Stimulated activated CD8-positive, alpha-beta memory T cell treated with anti-CD3 and anti-CD28 coated beads, Interleukin-2, amount 100 ng/mL, for 48 hours (primary cell): ENCODE measurements at places on chromosomes 6 and 20.

- no peak for DNase-seq
These were observed 93.4 kb downstream of the ANKS1A start for GRCh38 chr6:34982424-34982852.

DNA sequence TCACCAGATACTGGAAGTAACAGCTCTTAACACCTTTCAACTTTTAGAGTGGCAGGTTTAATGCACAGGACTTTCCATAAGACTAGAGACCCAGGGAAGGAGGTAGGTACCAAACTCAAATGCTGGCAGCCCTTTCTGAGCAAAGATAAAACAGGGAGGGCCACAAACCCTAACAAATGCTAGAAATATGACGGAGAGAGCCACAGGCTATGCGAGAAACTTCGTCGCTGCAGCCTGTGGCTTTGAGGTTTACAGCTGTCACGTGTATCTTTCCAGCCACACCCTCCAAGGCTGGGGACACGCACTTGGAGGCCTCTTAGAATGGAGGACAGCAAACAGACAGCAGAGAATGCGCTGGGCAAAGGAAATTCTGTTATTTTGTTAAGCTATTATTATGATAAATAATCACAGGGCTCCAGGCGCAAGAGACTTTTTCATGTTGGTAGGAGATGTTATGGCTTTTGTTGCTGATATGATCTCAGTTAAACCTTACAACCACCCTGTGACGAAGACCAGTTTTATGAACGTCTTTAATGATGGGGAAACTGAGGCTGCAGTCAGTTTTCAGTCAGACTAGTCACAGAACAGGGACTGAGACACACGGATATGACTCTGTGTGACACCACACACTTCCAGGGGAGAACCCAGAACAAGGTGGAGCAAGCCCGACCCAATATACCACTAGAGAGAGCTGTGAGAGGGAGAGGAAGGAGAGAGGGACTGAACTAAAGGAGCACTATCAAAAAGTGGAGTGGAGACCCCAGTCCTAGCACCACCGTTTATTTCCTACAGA lies 2.0 kb downstream of the TRAM2 start:
- DNase-seq: peak; percentile 37

DNA sequence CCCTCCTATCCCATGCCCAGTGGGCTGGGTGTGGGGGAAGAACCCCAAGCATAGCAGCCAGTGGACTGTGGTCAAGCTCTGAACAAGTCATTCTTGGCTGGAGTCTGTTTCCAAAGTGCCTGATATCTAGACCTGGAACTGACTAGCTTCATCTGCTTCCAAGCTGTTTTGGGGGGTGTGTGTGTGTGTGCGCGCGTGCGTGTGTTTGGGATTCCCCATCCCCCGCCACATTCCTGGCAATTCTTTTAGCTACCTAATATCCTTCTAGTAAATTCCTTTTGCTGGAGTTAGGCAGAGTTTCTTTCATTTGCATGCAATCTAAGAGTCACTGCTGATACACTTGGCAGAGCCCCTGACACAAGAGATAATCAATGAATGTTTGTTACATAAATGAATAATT lies 7.8 kb downstream of the PAK5 start:
- no peak for DNase-seq

DNA sequence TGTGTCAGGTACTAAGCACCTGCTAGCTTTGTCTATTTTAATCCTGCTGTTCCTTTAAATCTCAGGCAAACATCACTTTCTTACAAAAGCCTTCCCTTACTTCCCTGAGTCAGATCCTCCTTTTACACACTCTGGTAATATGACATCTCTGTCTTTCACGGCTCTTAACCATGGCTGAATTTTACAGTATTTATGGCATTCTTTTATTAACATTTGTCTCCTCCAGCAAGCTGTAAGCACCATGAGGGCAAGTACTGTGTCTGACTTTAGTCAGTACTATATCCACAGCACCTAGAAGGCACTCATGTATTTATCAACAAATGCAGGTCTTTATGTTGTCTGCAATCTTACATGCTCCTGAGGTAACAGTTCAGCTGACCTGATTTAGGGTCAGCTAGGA lies 33.7 kb upstream of the HBS1L start:
- DNase-seq: no peak

- DNase-seq: no peak
These were observed 127.5 kb downstream of the ISM1 start for GRCh38 chr20:13348311-13349234.

GRCh38 chr20:36623444-36623843 lies 17.9 kb downstream of the RAB5IF start:
- DNase-seq: no peak

- DNase-seq: no peak
These were observed 1.2 kb downstream of the SRSF12 start for GRCh38 chr6:89116702-89117101.

DNA sequence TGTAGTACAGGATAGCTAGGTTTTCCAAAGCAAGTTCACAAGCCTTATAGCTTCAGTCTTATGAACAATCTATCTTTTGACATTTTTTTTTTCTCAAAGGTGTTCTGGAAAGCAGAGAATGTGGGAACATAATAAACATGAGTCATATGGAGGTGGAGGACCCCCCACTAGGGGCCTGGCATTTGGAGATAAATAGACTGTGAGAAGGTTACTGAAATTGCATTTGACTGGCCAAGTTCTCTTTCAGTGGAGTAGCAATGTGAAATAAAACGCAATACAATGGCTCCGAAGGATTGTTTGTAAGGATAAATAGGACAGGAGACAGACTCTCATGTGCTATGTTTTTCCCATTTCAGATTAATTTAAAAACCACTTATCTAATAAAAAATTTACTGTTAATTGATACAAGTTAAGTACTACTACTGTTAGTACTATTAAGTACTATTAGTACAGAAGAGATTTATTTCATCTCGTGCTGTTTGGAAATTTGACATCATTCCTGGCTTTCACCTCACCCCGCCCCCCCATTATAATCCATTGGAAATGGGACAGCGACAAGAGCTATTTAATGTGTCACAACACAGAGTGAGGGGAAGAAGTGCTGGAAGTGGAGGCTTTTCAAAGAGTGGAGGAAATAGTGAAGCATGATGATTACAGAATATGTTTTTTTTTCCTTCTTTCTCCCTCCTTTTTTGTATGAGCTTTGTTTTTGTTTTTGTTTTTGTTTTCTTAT lies 122.6 kb upstream of the ID4 start:
- no peak for DNase-seq

DNA sequence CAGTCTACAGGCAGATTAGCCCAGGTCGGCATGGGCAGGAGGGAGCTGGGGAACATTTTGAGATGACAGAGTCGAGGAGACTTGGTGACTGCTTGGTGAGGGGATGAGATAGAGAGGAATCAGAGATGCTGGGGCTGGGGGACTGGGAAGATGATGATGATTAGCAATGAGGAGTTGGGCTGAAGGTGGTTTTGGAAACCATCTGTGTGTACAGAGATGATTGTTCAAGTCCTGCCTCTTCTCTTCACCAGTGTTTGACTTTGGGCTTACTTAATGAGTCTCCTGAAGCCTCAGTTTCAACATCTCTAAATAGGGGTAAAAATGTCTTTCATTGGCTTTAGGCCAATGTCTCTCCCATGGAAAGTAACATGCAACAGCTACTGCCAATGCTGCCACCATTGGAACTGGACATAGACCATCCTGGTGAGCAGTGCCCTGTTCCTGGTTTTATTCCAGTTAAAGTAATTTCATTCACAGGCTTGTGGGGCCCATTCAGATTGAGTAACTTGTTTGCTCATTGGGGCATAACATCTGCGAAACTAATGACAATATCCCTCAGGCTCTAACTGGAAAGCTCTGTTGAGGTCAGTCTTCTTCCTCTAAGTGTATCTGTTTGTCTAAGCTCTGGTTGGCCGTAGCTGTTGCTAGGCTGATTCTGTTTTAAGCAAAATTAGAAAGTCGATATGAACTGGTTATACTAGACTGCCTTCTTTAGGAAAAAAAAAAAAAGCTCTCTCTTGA lies 99.1 kb downstream of the ARMC2 start:
- no peak for DNase-seq

DNA sequence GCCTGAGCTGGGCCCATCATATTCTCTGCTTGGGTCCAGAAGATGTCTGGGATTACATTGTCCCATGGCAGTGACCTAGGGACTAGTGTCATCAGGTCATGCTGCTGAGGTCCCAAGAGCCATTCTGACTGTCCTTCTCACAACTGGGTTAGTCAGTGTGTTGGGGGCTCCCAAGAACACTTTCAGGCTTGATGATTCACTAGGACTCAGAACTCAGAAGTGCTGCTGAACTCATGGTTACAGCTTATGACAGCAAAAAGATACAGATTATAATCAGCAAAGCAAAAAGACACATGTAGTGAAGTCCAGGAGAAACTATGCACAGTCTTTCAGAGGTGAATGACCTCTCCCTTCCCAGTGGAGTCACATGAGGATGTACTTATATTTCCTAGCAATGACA lies 107.8 kb downstream of the SYNE1 start:
- DNase-seq: no peak

DNA sequence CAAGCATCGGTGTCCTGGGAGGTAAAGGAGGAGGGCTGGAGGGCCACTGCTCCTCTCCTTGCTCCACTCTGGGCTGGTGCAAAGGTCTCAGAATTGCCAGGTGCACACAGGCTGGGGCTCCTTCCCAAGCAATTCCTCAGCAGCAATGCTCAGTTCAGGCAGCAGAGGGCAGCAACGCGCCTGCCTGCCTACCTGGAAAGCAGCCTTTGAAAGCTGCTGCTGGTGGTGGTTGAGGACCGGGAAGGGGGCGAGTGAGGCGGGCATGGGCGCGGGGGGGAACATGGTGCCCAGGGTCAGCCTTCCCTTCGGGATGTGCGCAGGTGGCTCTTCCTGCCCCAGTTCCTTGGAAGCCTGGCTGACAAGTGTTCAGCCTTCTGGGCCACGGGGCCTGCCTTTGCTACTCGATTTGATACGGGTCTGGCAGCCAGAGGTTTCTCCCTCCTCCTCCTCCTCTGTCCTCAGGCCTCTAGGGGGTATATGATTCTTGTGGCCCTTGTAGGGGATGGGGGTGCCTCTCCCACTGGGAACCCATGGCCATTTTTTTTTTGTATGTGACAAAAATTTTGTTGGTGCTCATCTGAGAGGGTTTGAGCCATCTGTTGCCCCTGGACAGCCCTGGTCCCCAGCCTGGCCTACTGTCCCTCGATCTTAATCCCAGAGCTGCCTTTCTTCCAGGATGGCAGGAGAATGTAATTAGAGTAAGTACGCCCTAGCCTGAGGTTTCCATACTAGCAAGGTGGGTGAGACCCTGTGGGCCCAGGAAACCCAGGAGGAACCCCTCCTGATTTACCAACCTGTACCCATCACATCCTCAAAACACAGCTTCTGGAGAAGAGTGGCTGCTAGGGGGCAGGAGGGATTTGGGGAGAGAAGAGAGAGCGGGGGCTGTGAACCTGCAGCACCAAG lies 20.1 kb downstream of the MRPS18A start:
- peak; percentile 58 for DNase-seq

GRCh38 chr20:44559302-44559701 lies 23.1 kb upstream of the PKIG start:
- DNase-seq: no peak

DNA sequence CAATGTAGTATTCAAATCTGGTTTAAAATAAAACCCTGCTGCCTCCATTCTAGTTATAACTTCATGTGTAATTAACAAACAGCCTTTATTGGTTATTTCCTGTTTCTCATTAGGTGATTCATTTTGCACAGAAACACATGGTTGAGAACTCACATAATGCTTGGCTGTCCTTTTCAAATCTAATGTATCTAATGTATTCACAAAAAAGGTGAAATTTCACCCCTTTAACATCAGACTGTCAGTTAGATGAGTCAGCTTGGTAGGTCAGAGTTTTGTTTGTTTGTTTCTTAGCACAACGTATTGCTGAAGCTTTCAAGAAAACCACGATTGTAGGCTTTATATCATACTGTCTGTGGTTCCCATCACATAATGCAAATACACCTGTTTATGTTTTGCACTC lies 78.7 kb upstream of the TMEM30A start:
- no peak for DNase-seq

- DNase-seq: no peak
These were observed 90.5 kb downstream of the MAN1A1 start for GRCh38 chr6:119259027-119259426.

GRCh38 chr20:21614980-21615379 lies 90.5 kb upstream of the PAX1 start:
- no peak for DNase-seq

DNA sequence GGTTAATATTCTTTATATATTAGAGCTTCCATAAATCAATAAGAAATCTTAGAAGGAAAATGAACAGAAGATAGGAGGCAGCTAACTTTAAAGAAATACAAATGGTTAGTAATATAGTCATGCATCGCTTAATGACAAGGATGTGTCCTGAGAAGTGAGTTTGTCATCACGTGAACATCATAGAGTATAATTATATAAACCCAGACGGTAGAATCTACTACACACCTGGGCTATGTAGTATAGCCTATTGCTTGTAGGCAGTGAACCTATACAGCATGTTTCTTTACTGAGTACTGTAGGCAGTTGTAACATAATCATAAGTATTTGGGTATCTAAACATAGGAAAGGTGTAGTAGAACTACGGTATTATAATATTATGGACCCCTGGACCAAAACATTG lies 14.3 kb downstream of the TBPL1 start:
- DNase-seq: no peak

DNA sequence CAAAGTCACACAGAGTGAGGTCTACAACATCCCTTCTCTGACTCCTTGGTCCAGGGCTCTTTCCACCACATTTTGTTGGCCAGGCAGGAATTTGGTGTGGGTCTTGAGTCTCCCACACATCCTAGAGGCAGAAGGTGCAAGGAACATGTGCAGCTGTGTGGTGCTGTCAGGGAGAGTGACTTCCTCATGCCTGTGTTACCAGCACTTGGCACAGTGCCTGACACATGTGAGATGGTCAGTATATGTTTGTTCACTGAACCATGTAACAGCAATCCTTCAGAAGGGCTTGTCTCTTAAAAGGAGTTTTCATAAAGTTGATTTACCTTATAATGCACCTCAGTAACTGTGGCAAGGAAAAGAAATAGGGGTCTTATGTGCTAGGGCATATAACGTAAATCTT lies 168.5 kb downstream of the CDC5L start:
- DNase-seq: no peak

GRCh38 chr6:111721753-111722154 lies 116.1 kb upstream of the TRAF3IP2 start:
- peak; percentile 20 for DNase-seq

DNA sequence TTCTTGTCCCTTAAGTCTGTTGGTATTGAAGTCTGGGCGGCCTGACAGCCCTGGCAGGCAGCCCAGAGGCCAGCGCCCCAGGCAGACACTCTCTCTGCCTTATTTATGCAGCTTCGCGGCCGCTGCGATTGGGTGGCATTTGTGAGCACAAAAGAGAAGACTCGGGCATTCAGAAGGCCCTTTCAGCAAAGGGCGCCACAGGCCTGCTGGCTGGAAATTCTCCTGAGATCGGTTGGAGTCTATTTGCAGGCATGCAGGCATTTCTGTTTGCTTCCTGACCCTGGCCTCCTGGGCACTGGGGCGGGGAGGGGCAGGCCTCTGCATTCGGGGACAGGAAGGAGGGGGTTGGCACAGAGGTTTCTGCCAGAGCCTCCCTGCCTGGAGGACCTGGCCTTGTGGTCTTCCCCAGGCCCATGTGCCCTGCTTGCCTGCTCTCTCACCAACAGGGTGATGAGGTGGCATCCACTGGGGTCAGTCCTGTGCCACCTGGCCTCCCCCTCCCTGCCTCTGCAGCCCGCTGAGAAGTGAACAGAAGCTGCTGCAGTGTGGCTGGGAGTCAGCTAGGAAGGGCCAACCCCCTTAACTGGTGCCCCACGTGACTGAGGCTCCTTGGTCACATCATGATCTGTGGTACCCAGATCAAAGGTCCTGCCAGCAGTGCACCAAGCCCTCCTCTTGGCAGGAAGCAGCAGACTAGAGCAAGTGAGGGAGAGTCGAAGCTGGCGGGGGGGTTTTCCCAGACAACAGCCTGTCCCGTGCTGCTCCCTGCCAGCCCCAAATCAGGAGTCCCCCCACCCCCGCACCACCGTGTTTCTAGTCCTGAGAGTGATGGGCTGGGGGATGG lies 16.6 kb upstream of the CCDC167 start:
- peak; percentile 75 for DNase-seq
